Heart left ventricle (tissue), 16 donors: ENCODE measurements at places on chromosomes 11 and 22. TPM values are rescaled to one million over a fixed set of nuclear protein-coding genes. Genes with fewer than 3 reads are reported as not detected.

NXPE1 gene
- not detected for total RNA-seq

USP47 gene
- 89.6 TPM for total RNA-seq

CYB5R2 gene
- total RNA-seq = 4.9 TPM

PNPLA5 gene
- total RNA-seq = not detected

- DNase-seq = no peak
Measured at GRCh38 chr22:43504666-43505261, 93.0 kb downstream of the MPPED1 start.

DNA sequence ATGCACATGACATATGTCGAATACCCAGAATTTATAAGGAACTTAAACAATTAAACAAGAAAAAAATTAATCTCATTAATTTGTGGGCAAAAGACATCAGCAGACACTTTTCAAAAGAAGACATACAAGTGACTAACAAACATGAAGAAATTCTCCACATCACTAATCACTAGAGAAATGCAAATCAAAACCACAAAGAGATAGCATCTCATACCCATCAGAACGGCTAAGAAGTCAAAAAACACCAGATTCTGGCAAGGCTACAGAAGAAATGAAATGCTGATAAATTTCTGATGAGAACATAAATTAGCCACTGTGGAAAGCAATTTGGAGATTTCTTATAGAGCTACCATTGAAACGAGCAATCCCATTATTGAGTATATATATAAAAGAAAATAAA lies 210.6 kb upstream of the LUZP2 start:
- DNase-seq = no peak

GRCh38 chr11:61791737-61792309 lies 576 bp downstream of the TMEM258 start:
- DNase-seq = peak; percentile 75

GANAB gene
- total RNA-seq = 88.8 TPM
